ENCODE measurements at places on chromosomes 7 and 10.
A peak's percentile ranks its signal among the peaks of the same experiment; 100 is the strongest.

DNA sequence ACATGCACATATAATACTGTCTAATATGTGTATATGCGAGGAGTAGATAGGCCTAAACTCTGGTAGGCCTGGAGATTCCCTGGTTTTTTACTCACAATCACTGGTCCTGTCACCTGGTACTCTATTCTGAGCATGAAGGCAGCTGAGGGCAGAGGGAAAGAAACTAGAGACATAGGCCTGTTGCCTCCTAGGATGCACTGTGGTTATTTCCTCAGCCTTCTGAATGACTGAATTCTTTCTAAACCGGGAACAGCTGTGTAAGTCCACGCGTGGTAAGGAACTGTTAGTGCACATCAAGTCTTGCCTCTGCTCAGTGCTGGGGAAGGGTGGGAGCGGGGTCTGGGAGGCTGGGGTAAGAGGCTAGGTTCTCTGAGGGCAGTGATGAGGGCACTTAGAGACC, 7.7 kb downstream of the KAZALD1 start:
- no peak for DNase-seq

DNA sequence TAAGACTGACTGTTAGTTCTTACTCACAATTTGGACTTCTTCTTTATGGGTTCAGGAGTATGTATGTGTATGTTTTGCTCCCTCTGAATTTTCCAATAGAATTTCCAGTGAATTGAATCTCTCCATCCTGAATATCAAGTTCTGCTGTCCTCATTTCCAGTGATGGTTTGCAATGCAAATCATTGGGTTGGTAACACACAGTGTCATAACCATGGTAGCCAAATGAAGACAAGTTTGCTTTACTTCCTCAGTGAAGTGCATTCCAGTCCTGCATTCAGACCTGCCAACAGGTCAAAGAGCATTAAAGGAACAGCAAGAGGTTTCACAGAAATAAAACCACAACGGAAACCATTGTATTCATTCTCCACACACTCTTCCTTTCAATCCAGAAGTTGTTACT, 15.2 kb downstream of the ITPRID1 start:
- DNase-seq: no peak

- DNase-seq: no peak
Measured at GRCh38 chr10:48547061-48547895, 57.6 kb downstream of the ARHGAP22 start.

DNA sequence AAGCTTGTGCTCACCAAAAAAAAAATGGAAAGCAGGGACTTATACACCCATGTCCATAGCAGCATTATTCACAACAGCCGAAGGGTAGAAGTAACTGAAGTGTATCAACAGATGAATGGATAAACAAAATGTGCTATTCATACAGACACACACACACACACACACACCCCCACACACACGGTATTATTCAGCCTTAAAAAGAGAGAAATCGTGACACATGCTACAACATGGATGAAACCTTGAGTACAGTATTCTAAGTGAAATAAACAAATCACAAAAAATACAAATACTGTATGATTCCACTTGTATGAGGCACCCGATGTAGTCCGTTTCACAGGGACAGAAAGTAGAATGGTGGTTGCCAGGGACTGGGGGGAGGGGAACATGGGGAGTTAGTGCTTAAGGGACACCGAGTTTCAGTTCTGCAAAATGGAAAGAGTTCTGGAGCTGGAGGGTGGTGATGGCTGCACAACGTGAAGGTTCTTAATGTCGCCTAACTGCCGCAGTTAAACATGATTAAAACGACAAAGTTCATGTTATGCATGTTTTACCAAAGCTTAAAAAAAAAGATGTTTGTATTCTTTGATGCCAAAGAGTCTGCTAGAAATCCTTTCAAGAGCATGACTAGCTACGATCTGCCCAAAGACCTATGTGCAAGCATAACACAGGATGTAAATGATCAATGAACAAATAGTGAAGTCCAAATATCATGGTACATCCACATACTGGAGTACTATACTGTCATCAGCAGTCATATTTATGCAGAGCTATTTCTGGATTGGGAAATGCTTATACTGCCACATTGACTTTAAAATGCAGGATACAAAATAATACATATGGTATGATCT, 7.2 kb downstream of the TNS3 start:
- no peak for DNase-seq

DNA sequence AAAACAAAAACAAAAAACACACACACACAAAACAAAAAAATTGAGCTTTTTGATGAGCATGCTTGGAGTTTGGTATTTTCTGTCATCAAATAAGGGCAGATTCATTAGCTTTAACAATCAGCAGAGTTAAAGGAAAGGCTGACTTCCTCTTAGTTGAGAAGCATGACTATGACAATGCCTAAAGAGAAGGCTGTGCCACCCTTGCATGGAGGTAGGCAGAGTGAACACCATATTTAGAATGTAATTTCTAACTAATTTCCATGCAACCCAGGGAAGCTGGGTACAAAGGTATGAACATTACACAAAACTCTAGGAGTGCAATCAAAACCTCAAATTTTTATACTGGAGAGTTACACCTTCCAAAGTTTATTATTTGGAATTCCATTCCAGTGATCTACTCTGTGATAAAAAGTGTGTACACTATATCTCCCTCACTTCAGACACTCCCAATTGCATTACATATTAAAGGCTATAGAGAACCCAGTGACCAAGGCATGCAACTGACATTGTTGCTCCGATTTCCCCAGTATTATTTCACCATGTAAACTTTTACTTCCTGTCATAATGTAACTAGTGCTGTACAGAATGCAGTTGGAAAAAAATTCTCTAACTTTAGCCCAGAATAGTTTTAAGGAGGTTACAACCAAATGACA, 9.4 kb upstream of the CYCS start:
- DNase-seq: no peak

- no peak for DNase-seq
Measured at GRCh38 chr7:13778967-13779366, 210.5 kb downstream of the ETV1 start.

GRCh38 chr10:98135222-98135899, 904 bp downstream of the R3HCC1L start:
- DNase-seq: no peak

- DNase-seq: peak; percentile 72
Measured at GRCh38 chr10:89163265-89163995, 43.7 kb downstream of the CH25H start.

- DNase-seq: no peak
Measured at GRCh38 chr10:91564508-91564907, 68.4 kb downstream of the PPP1R3C start.

DNA sequence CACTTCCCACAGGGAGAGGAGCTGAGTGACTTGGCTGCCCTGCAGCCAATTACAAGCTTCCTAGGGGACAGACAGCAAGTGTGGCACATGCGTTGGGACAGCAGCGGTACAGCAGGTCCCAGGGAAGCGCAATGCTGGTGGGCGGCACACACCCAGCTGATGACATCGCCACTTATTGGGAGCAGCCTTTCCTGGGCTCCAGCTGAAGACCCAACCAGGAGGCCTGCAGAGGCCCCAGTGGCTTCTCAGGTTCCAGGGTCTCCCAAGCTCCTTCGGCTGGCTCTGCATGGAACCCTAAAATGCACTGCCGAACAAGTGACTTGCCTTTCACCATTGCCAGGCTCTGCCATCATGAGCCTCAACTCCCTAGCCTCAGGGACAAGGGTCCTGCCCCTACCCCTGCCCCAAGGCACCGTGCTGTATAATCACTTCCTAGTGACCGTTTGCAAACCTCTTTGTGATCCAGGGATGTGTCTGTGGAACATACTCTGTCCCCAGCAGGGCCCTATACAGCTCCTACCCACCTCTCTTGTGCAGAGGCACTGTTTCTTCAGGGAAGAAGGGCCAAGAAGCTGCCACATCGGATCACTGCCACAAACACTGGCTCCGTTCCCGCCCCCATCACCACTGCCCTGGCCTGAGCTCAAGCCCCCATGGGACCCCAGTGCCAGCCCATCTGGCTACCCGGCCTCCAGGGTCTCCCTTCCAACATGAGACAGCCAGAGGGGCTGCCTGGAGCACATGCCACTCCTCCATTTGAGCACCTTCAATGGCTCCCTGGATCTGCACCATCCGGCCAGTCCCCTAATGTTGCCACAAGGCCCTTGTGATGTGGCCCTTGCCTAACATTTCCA, 19.3 kb upstream of the SLIT1 start:
- DNase-seq: no peak

GRCh38 chr10:116796910-116797513, 52.3 kb upstream of the ENO4 start:
- DNase-seq: peak; percentile 77

DNA sequence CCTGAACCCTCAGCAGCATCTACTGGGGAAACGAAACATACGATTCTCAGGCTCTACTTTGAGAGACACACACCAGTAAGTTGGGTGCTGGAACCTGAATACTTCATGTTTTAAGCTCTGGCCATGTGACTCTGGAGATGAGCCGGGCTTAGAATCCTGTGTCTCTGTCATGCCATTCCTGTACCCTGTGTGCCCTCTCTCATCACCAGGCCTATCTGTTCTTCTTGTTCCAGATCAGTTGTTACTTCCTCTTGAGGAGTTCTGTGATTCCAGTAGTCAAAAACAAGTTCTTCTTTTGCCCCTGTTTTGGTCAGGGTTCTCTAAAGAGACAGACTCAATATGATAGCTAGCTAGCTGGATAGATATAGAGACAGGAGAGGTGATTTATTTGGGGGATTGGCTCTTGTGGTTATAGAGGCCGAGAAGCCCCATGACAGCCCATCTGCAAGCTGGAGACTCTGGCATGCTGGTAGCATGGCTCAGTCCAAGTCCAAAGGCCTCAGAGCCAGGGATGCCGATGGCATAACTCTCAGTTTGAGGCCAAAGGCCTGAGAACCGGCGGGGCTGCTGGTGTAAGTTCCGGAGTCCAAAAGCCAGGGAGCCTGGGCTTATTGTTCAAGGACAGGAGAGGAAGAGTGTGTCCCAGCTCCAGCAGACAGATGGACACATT, 54.3 kb downstream of the CHN2 start:
- no peak for DNase-seq

GRCh38 chr10:102982296-102982695, 64.2 kb downstream of the CNNM2 start:
- DNase-seq: no peak

- no peak for DNase-seq
Measured at GRCh38 chr10:13634207-13634606, 47.4 kb downstream of the PRPF18 start.

GRCh38 chr7:38539477-38540081, 91.6 kb downstream of the AMPH start:
- no peak for DNase-seq

DNA sequence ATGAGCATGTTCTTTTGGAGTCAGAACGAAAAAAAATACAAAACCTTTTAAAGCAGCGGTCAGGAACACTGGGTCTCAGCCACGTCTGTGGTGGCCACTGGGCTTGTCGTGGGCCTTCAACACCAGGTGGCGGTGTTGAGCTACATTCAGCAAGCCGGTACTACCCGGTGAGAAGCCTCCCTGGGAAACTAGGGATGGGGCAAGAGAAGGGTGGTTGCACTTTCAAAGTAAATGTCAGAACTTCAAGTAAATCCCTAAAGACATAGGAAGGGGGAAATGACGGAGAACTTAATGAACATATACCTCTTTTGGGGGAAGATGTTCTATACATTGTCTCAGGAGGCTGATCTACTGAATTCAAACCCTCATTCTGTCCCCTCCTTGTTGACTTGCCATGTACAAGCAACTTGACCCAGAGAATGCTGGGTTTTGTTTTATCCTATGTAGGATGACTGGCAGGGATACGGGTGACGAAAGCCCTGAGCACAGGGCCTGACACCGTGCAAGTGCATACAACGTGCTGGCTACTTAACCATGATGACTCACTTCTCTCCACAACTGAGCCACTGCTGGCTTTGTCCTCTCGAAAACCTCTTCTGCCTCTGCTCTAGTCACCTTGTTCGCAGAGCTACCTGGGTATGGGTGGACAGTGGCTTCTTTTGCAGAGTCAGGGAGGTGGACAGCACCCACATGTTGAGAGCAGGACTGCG, 49.0 kb upstream of the BAMBI start:
- peak; percentile 85 for DNase-seq

- DNase-seq: no peak
Measured at GRCh38 chr7:149865437-149865836, 8.3 kb upstream of the ATP6V0E2 start.

DNA sequence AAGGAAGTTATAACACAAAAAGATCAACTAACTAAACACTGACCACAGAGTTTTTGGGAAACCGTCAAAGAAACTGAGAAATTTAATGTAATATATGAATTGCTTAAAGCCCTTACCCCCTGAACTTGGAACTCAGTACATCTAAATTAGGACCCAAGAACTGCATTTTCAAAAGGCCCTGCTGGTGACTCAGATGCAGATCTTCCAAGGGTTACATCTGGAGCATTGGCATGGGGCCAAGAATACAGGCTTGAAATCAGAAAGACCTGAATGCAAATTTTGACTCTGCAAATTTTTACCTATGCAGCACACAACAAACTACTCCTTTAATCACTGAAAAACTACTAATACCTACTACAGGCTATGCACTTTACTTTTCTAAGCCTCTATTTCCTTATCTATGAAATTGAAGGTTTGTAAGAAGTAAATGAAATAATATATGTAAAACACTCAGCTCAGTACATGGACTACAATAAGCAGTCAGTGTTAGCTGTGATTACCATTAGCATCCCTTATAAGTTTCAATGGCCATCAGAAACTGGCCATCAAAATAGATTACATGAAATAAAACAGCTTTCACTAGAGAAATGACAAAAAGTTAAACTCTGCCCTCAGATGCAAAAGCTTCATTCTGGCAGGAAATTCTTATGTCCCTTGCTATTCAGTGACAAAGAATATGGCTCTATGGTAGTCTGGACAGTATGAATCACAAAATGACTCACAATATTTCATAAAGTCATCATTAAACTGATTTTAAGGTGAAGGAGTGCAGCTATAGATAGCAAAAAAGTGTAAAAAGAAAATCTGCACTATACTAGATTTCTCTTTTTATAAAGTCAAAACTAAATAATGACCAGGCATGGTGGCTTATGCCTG, 43.6 kb downstream of the NSUN6 start:
- DNase-seq: peak; percentile 74

- DNase-seq: no peak
Measured at GRCh38 chr7:26854876-26855855, 9.2 kb downstream of the SKAP2 start.

- no peak for DNase-seq
Measured at GRCh38 chr7:22771872-22772228, 44.9 kb downstream of the IL6 start.

GRCh38 chr10:70540789-70541360, 61.7 kb downstream of the PRF1 start:
- no peak for DNase-seq

- DNase-seq: no peak
Measured at GRCh38 chr7:324011-324410, 34.0 kb downstream of the FOXL3 start.

- no peak for DNase-seq
Measured at GRCh38 chr7:77266291-77266794, 66.7 kb upstream of the FGL2 start.

- no peak for DNase-seq
Measured at GRCh38 chr7:38975944-38976392, 1.7 kb upstream of the POU6F2 start.
